Activated CD4-positive, alpha-beta T cell treated with anti-CD3 and anti-CD28 coated beads, Interleukin-2, amount 50 U/mL, for 4 hours (primary cell): ENCODE measurements at places on chromosomes 3 and 15.

DNA sequence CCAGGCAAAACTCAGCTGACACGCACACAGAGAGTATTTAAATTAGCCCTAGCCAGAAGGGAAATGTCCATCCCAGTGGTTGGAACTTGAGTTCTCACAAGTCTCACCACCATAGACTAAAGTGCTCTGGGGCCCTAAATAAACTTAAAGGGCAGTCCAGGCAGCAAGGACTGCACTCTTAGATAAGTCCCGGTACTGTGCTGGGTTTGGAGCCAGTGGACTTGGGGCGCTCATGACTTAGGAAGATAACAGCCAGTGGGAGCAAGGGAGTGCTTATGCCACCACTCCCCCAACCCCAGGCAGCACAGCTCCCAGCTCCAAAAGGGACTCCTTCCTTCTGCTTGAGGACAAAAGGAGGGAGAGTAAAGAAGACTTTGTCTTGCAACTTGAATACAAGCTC, 319.5 kb upstream of the GPR149 start:
- DNase-seq = no peak

- DNase-seq = no peak
Observed at GRCh38 chr3:196800742-196801434, 61.2 kb downstream of the PAK2 start.

GRCh38 chr15:33005582-33005981, 188.9 kb downstream of the FMN1 start:
- DNase-seq = no peak

DNA sequence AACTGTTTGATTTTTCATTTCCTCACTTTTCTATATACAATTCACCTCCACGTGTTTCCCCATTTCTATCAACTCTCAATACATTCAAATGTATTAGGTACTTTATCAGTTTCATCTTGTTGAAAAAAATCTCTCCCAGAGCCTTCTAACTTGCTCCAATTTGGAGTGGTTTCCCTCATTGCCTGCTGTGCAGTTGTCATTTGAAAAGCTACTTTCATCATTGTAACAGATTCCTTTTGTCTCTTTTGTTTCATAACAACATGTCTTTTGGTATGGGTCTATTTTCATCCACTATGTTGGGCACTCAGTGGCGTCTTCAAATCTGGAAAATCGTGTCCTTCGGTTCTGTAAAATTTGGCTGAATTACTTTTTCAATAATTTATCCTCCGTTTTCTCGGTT, 75.0 kb downstream of the NR2E3 start:
- no peak for DNase-seq

DNA sequence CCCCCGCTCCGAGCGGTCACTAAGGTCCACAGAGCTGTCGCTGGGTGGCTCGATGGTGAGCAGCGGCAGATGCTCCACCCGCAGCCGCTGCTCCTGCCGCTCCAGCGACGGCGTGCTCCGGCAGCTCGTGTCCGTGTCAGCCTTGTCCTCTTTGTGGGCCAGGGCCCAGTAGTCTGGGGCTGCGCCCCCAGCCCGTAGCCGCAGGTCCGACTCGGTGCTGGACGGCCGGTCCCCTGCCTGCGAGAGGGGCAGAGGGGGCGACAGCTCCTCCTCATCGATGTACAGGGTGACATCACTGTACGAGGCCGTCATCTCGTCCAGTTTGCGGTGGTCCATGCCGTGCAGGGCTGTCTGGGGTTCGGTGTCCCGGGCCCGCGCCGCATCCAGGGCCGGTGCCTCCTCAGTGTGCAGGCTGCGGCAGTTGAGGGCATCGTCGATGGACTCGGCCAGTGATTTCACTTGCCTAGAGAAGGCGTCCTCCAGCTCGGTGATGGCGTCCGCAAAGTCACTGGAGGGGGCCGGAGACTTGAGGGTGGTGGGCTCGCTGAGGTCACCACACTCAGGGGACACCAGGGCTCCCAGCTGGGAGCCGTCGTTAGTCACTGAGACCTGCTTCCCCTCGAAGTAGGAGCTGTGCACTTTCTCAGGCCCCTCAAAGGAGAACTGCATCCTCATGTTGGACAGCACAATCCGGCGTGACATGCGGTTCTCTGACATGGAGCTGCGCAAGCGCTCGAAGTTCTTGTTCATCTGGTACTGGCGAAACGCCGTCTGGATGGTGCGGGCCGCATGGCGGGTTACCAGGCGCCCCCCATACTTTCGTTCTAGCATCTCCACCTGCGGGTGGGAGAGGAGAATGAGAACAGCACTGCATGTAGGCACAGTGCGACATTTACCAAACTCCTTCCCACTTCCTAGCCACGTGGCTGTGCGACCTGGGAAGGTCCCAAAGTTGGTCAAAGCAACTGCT, 94.8 kb upstream of the RPL32 start:
- DNase-seq = no peak

GRCh38 chr3:71989165-71989564, 204.2 kb upstream of the PROK2 start:
- DNase-seq = no peak

GRCh38 chr3:137766876-137767537, 2.9 kb downstream of the SOX14 start:
- DNase-seq = no peak

- no peak for DNase-seq
Observed at GRCh38 chr3:60841355-60841754, 409.9 kb downstream of the FHIT start.

- no peak for DNase-seq
Observed at GRCh38 chr3:172260381-172260780, 187.9 kb downstream of the GHSR start.

GRCh38 chr3:52895418-52895817, 1.9 kb downstream of the STIMATE start:
- DNase-seq = no peak
